ENCODE measurements at places on chromosomes 12 and 14.

DNA sequence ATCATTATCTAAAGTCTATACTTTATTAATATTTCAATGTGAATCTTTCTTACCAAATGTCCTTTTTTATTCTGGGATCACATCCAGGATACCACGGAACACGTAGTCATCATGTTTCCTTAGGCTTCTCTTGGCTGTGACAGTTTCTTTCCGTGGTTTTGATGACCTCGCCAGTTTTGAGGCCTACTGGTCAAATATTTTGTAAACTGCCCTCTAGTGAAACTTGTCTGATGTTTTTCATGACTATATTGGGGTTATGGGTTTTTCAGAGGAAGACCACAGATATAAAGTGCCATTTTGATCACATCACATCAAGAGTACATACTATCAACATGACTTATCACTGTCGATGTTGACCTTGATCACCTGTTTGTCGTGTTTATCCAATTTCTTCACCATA lies 14.1 kb upstream of the SERPINA6 start:
- no peak for DNase-seq

DNA sequence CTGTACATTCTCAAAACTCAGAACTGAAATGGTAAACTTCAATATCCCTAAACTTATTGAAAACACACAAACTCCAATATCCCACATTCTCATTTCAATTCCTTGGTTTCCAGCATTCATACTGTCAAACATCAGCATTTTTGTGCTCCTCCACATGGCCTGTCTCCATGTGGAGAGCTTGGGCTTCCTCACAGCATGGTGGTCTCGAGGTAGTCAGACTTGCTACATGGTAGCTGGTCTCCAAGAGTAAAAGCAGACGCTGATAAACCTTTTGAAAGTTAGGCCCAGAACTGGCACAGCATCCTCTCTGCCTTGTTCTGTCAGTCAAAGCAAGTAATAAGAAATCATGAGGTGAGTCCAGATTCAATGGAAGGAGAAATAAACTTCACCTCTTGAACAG lies 70.5 kb downstream of the VCPKMT start:
- DNase-seq = no peak

DNA sequence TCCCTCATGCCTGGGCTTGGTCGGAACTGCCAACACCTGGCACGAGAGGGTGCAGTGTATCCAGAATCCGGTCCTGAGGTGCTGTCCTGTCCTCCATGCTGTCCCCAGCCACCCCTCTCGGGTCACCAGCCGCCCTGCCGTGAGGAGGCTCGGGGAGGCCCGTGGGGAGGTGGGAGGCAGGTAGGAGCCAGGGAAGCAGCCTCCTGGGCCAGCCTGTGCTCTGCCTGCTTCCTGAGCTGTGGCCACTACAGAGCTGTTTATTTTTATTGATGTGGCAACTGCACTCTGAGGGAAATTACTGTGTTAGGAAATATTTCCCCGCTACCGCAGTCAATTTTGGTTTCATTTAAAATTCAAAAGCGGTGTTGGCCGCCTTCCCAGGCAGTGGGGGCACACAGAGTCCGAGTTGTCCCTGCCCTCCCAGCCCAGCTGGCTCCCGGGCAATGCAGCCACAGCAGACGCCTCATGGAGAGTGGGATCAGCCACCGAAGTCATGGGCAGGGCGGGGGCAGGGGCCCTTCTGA lies 18.3 kb downstream of the NOC4L start:
- no peak for DNase-seq

- DNase-seq = no peak
Measured at GRCh38 chr14:29857551-29857950, 70.1 kb downstream of the PRKD1 start.

GRCh38 chr12:47767216-47767724 lies 5.8 kb upstream of the SLC48A1 start:
- DNase-seq = peak; percentile 64

DNA sequence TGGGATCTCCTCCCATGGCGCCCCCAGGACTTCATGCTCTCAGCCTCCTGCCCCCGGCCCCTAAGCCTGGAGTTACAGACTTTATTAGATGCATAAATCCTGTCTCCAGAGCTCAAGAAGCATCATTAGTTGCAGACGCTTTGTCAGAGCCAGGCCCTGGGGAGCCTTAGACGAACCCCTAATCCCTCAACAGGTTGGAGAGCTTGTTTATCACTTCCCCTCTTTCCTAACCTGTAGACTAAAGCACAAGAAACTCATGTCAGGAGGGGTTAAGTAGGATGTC lies 260 bp upstream of the NPFF start:
- DNase-seq = no peak

DNA sequence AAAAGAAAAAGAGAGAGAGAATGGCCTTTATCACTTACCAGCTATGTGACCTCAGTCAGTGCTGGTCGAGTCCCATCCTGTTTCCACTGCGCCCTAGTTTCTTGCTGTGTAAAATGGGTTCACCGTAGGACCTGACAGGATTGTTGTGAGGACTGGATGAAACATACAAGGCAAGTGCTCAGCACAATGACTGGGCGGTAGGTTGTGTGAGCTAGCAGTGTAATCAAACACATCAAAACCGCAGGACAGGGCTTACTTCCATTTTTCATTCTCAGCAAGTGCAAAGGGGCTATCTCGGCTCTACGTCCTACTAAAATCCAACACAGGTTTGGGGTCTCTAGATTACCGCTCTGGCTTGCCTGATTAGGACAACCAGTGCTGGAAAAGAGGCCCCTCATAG lies 36.4 kb upstream of the ATXN2 start:
- no peak for DNase-seq

DNA sequence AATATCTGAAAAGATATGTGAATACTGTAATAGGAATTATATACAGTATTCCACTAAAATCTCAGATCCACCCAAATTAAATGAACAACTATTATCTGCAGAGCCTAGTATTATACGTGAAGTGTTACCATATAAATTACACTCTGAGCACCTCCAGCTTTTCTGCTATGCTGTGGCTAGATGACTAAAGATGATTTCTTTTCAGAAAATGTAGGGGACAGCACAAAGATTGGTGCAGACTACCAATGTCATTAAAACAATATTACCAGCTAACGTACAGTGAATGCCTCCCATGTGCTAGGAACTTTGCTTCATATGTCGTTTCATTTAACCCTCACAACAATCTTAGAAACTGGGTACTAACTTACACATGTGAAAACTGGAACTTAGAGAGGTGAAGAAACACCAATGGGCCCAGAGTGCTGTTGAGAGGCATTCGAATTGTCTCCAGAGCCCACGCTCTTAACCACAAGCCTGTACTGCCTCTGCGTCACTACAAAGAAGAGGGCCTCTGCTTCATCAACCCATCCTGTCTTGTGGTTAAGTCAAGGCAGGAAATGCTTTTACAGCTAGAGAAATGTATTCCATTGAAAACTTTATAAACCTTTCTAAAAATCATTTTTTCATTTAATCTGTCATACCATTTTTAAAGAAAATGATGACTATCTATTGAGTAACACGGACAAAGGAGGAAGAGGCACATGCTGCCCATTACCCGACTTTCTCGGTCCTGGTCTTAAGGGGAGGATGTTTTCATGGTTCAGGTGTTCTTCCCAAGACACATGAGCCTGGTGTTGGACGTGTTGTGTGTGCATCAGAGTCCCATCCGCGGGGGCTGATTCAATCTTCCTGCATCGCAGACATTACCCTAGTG lies 1.3 kb downstream of the GPR65 start:
- peak; percentile 49 for DNase-seq

GRCh38 chr14:76718306-76719040 lies 42.8 kb upstream of the VASH1 start:
- DNase-seq = no peak

GRCh38 chr12:49543914-49544815 lies 5.3 kb downstream of the KCNH3 start:
- DNase-seq = no peak

GRCh38 chr12:50042693-50043092 lies 14.7 kb upstream of the ASIC1 start:
- DNase-seq = no peak

DNA sequence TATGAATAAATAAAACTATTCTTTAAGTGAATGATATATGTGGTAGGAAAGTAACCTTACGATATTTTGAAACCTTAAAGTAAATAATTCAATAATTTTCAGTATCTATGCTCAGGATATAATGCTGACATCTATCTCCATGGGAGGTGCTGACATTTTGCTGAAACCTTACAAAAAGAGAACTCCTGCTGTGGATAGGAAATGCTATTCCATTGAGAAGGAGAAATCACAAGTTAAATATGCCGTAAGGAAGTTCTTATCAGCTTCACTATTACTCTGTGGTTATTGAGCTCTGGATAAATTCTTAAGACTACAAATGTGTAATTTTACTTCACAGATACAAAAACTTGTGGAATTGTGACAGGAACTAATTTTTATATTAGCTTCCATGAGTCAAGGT lies 722.1 kb downstream of the TMTC2 start:
- no peak for DNase-seq

DNA sequence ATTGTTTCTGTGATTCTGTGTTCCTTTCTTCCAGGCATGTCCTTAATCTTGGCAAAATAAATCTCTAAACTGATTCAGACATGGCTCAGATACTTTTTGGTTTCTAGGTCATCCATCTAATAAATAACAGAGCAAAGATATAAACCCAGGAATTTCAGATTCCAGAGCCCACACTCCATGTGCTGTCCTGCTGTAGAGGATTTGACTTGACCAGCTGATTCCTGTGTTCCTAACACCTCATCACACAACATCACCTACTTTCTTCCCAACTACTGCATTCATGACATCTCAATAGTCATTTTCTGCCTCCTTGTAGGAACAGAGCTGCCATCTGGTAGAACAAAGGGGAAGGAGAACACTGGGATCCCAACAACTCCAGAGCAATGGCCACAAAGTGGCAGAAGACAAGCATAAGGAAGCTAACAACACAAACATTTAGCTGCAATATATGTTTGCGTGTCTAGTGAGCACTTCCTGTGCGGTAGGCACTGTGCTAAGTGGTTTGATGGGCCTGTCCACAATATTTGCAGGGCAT lies 91.9 kb upstream of the OVCH1 start:
- DNase-seq = no peak

DNA sequence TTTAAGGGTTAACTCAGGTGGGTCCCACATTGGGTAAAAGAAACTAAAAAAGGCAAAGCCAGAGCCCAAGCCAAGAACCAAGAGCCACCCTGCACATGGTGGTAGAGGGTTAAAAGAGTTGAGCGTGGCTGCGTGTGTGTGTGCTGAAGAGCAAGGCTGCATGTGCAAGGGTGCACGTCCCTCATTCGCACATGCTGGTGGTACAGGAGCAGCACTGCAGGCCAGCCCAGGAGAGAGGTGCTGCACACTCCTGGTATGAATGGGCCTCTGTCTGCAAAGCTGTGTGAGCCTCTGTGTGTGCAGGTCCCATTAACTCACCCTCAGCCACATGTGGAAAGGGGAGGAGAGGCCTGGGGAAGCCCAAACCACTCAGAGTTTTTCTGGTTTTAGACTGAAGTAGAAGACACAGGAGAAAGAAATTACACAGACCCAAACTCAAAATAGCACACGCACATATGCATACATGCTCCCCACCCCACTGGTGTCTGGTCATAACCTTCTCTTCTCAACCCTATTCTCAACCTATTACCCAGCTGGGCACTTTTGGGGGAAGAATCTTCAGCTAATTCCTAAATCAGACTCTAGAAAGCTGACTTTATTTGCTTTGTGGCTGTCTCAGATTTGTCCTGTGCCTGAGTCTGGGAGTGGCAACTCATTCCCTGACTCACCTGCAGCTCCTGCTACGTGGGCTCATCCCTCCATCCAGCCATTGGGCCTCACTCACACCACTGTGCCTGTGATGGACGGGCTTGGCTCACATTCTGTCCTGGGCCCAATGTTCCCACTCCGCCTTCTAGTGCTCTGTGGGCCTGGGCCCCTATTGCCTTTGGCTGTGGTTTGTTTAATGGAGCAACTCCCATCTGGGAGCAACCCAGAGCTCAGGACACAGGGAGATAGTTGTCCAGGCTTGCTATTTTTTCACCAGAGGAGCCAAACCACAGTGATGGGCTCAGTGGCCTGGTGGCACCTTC lies 30.8 kb upstream of the COL2A1 start:
- DNase-seq = no peak

GRCh38 chr12:45939759-45940158 lies 50.6 kb downstream of the SCAF11 start:
- no peak for DNase-seq

- no peak for DNase-seq
Measured at GRCh38 chr14:91376547-91377477, 40.8 kb downstream of the CCDC88C start.

GRCh38 chr12:29961231-29961630 lies 177.5 kb upstream of the TMTC1 start:
- no peak for DNase-seq

- DNase-seq = no peak
Measured at GRCh38 chr14:91119556-91120311, 5.9 kb downstream of the DGLUCY start.

GRCh38 chr14:44567997-44568396 lies 60.9 kb upstream of the FSCB start:
- no peak for DNase-seq
